Islet precursor cell (in vitro differentiated cells): ENCODE measurements at places on chromosomes 7 and 10.

DNA sequence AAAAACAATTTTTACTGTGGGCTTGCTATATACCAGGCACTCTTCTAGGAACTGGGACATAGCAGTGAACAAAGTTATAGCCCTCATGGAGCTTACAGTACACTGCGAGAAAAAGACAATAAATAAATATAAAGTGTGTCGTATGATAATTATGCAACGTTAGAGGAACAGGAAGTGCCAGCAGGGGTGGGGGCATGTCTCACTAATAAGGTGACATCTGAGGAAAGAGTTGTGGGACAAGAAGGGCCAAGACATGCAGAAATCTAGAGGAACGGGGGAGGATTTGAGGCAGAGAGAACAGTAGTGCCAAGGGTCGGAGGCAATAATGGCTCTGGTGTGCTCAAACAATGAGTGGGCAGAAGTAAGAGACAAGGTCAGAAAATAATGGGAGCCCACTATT, 52.8 kb downstream of the LMBR1 start:
- no peak for DNase-seq

DNA sequence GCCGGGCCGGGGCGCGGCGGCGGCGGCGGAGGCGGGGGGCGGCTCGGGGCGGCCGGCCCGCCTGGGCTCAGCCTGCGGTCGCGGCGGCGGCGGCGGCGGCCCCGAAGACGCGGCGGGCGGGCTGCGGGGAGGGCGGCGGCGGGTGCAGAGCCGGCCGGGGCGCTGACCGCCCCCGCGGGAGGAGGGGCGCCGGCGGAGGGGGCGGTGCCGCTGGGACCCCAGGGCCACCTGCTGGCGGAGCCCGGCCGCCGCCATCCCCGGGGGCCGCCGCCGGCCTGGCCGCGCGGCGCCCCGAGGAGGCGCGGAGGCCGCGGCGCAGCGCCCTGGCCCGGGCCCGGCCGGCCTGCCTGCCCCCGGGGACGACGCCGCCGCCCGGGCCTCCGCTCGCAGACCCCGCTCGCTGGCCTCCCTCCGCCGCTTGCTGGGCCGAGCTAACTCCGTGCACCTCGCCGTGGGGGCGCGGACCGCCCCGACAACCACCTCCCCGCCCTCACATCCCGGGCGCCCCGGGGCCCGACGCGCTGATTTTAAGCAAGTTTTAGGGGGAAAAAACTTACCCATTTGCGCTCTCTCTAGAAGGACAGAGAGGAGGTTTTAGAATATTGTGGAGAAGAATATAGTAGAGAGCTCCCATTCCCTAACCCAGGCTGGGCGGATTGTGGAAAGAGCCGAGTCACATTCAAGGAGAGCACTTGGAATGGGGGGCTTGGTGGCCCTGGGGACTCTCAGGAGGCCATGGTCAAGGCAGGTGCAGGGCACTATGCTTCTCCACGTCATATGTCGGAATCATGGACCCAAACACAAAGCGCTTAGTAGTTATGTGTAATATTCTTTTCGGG, at the start of gene BEND7:
Gene BEND7 (minus strand): TSS at position 140 of the 839 bp plus-strand sequence. CDS start 481 bp downstream, outside the sequence.
- no peak for DNase-seq

- no peak for DNase-seq
These were observed 239.7 kb upstream of the SEMA3D start for GRCh38 chr7:85426487-85426960.

DNA sequence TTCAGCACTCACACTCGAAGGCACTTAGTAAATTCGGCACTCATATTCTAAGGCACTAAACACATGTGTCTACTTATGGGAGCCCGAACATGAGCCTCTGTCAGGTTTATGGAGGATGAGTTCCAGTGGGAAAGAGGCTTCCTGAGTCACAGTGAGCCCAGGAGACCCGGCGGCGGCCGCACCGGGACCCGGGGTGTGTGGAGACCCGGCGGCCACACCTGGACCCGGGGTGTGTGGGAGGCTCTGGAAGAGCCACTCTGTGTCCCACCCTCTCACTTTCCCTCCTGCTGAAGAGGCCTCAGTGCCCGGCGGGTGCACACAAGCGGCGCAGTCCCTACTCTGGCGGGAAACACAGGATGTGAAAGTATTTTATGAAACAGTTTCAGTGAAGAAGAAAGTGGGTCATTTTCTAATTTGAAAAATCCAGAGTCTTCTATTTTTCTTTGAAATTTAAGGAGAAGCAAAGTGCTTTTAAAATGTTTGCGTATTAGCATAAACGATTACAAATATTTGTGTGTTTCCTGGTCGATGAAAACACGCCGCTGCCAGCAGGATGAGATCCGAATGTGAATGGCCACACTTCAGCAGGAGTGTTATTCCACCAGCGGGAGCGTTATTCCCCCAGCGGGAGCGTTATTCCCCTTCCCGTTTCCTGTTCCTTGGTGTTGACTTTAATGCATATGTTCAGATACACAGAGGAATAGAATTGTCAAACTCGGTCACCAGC, 625.1 kb downstream of the DNAJB6 start:
- DNase-seq, result peak; percentile 34

GRCh38 chr10:126843299-126843934, 61.8 kb upstream of the DOCK1 start:
- DNase-seq, result no peak

GRCh38 chr10:71864911-71865361, 13.9 kb upstream of the PSAP start:
- DNase-seq, result no peak

- DNase-seq, result no peak
These were observed 201.6 kb downstream of the LRRTM3 start for GRCh38 chr10:67127441-67127840.

DNA sequence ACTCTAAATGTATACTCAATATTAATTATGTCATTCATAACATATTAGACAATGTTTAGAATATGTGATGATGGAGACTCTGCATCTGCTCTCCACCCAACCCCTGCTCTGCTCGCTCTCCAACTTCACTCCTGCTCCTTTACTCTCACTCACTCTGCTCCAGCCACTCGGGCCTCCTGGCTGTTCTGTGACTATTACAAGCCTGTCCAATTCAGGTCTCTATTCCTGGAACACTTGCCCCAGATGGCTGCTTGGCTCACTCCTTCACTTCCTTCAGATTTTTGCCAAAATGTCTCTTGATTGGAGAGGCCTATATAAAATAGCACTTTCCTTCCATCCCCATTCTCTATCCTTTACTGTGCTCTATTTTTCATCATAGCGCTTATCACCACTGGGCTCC, 84.8 kb downstream of the HBP1 start:
- no peak for DNase-seq
